ENCODE measurements at places on chromosomes 2 and 18. TPM values are rescaled to one million over a fixed set of nuclear protein-coding genes. Genes with fewer than 3 reads are reported as not detected.
A peak's percentile ranks its signal among the peaks of the same experiment; 100 is the strongest.

GRCh38 chr18:40414155-40414754 lies 1540.8 kb upstream of the PIK3C3 start:
- H3K36me3 ChIP-seq = no peaks in the 10 kb centered on the region
- H3K27ac ChIP-seq = no peak overlapping the region
- no peak for DNase-seq

DNA sequence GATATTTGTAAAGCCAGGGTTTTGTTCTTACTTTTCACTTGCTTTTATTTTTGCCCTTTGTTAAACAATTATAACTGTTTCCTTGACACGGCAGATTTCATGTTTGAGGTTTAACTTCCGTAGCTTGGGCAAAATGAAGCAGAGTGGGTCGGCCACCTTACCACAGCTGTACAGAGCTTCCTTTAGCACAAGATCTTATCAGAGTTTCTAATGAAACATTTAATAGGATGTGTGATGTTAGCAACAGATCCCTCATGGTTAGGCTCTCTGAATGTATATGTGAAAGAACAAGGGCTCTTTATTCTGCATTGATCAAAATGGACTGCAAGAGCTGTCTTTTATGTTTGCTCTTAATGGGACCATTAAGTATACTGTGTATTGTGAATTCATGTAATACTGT lies 22.3 kb downstream of the RNF125 start:
- H3K27ac ChIP-seq = no peak overlapping the region
- H3K4me3 ChIP-seq = peak overlapping the region; percentile 39
- peak; percentile 75 for DNase-seq
- H3K27me3 ChIP-seq = no peaks in the 10 kb centered on the region

GRCh38 chr2:8478471-8478793 lies 203.4 kb upstream of the ID2 start:
- H3K27ac ChIP-seq = peak overlapping the region; percentile 27
- H3K4me1 ChIP-seq = peaks cover 50% of the 10 kb centered on the region
- no peaks in the 10 kb centered on the region for H3K27me3 ChIP-seq
- H3K36me3 ChIP-seq = no peaks in the 10 kb centered on the region
- DNase-seq = no peak
- H3K4me3 ChIP-seq = no peak overlapping the region

GRCh38 chr2:30115141-30115980 lies 31.4 kb upstream of the YPEL5 start:
- H3K4me1 ChIP-seq = no peaks in the 10 kb centered on the region
- H3K27ac ChIP-seq = no peak overlapping the region
- no peaks in the 10 kb centered on the region for H3K36me3 ChIP-seq
- DNase-seq = peak; percentile 67
- no peaks in the 10 kb centered on the region for H3K27me3 ChIP-seq
- H3K4me3 ChIP-seq = no peak overlapping the region

GRCh38 chr2:70080610-70081200 lies 6.6 kb upstream of the PCBP1 start:
- H3K4me1 ChIP-seq = peaks cover 40% of the 10 kb centered on the region
- no peaks in the 10 kb centered on the region for H3K27me3 ChIP-seq
- no peak overlapping the region for H3K4me3 ChIP-seq
- DNase-seq = no peak
- H3K27ac ChIP-seq = no peak overlapping the region

- H3K4me1 ChIP-seq = no peaks in the 10 kb centered on the region
- no peaks in the 10 kb centered on the region for H3K27me3 ChIP-seq
- H3K27ac ChIP-seq = no peak overlapping the region
- no peak for DNase-seq
- H3K36me3 ChIP-seq = no peaks in the 10 kb centered on the region
Measured at GRCh38 chr18:41642756-41643155, 312.3 kb upstream of the PIK3C3 start.

DNA sequence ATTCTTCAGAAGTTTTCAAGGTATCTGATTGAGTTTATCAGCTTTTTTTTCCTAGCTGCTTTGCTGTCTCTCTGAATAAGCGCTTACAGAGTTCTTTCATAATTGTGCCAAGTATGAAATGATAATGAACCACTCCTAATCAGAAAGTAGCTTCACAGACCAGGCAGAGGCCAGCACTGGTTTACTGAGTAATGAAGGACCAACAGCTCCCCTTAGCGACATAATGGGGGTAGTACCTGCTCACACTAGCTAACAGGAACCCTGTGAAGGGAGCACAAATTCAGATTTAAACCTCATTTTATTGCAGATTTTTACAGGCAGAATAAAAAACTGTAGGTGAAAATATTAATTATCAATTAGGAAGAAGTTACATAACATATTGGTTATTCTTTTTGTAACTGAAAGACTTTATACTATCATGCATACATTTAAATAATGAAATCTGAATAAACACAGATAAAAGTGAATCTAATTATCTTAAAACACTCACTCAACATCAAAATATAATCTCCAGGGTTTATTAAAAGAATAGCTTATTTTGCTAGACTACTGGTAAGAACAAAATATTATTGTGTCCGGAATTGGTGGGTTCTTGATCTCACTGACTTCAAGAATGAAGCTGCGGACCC lies 53.7 kb upstream of the LRRC30 start:
- no peaks in the 10 kb centered on the region for H3K27me3 ChIP-seq
- no peak overlapping the region for H3K27ac ChIP-seq
- no peak overlapping the region for H3K4me3 ChIP-seq
- no peaks in the 10 kb centered on the region for H3K4me1 ChIP-seq
- no peaks in the 10 kb centered on the region for H3K36me3 ChIP-seq
- no peak for DNase-seq

The RBKS gene
- polyA plus RNA-seq = 4.7 TPM

The RFTN2 gene
- polyA plus RNA-seq = 0.06 TPM

The LINC00305 gene
- polyA plus RNA-seq = not detected

The IL36G gene
- not detected for polyA plus RNA-seq

Data from CD8-positive, alpha-beta memory T cell (primary cell).